ENCODE measurements at places on chromosomes 5 and 9.

- DNase-seq, result no peak
These were observed 457.3 kb upstream of the ARRDC3 start for GRCh38 chr5:91840412-91840811.

DNA sequence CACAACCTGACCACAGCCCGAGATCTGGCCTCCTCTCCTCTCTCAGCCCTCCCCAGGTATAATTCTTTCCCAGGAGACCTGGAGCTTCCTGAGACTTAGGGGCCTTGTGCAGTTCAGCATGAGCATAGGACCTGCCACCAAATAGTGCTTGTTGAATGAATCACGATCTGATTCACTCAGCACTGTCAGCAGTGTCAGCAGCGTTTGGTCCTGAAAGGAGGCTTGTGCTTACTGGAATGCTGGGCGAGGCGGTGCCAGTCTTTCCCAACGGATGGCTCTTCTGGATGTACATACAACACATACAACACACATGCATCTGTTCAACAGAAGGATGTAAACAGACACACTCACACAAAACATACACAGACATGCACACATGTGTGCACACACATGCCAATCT, 173.3 kb downstream of the COL23A1 start:
- DNase-seq, result no peak

GRCh38 chr5:122076669-122077365, 1.2 kb downstream of the LOX start:
- no peak for DNase-seq

DNA sequence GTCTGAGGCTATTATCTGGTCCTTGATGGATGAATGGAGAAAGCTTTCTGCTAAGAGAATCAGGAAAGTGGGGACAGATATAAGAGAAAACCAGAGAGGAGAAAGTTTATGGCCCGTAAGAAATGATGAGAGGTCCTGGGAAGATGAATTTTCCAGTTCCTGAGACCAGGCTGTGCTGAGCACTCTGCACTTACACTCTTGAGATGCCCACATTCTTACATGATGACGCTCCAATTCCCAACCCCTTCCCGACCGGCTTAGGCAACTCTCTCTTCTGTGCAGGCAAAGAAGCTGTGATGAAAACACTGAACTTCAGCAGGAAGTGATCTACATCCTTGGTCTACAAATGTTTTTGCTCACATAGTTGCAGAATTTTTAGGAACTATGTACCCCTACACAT, 417.0 kb downstream of the ARHGEF28 start:
- no peak for DNase-seq

DNA sequence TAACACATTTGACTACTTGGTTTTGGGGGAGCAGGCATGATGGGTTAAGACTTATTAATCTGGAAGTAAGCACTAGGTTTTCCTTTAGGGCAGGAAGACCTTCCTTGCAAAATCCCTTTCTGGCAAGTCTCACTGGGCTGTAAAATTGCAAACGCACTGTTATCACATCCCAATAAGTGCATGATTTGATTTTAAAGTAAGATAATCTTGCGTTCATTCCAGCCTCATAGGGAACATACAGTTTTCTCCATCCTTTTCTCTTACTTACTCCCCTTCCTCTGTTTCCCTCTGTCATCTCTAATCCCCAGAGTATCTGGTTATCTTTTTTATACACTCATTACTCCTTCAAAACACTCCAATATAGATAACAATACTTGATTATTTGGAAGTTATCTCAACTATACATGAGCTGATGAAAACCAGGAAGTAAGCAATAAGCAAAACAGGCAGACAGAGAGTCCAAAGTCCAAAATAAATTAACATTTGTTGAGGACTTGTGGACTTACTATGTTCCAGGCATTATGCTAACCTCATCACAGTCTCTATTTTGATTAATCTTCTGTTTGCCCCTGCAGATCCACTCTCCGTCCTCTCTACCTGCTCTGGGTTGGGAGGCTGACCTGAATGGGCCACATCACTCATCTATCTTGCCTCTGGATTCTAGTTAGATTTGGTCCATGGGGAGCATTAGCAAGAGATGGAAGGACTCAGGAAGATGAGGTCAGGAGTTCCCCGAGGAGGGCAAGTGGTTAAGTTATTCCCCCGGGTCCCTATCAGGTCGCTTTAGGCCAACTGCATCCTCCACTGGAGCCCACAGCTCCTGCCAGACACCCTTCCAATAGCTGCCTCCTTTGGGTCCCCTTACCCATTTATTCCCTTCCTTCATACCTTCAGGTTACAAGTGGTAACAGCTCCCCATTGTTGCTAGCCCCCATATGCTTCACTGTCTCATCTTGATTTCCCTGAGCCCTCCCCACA, 60.2 kb downstream of the SLC22A5 start:
- no peak for DNase-seq

DNA sequence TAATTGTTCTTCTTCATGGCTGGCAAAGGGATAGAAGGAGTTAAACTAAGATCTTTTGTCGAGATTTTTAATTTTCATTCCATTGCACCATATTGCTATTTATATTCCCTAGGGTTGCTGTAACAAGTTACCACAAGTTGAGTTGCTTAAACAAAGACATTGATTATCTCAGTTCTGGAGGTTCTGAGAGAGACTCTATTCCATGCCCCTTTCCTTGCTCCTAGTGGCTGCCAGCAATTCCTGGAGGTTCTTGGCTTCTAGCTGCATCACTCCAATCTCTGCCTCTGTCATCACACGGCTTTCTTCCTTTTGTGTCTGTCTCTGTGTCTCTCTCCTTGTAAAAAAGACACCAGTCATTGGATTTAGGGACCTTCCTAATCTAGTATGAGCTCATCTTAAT, 136.6 kb upstream of the DAB2 start:
- no peak for DNase-seq

DNA sequence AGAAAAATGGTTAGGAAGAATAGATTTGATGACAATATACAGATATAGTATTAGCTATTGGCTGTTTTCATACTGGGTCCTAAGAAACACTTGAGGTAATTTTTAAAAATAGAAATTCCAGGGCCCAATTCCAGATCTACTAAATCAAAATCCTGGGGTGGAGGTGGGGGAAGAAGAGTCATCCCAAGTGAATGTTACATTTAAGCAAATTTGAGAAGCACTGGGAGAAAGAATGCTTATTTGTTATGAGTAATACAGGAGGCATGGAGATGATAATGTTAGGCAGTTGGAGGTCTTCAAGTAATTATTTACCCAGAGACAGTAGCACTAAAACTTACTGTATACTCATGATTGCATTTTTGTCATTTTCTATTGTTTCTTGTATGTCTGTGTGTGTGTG, 93.0 kb upstream of the DAB2 start:
- DNase-seq, result no peak

DNA sequence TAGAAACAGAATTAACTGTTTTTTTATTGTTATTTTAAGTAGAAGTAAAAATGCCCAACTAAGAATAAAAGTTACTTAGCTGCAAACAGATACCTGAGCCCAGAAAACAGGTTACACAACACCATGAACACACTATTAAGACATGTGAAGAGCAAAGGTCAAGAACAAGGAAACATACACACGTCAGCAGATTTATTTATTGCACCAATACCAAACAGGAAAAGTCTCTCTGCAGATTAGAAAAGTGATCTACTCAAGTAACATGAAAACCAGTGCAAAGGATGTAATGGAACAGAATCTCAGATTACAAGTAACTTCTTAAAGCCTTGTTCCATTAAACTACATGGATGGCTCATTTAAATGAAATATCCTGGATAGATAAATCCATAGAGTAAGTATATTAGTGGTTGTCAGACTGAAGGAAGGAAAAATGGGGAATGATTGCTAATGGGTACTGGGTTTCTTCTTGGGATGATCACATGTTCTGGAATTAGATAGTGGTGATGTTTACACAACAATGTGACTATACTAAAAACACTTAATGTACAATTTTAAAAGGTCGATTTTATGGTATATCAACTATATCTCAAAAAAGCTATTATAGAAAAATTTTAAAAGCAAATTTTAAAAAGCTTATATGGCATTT, 6.1 kb downstream of the SAR1B start:
- DNase-seq, result no peak

DNA sequence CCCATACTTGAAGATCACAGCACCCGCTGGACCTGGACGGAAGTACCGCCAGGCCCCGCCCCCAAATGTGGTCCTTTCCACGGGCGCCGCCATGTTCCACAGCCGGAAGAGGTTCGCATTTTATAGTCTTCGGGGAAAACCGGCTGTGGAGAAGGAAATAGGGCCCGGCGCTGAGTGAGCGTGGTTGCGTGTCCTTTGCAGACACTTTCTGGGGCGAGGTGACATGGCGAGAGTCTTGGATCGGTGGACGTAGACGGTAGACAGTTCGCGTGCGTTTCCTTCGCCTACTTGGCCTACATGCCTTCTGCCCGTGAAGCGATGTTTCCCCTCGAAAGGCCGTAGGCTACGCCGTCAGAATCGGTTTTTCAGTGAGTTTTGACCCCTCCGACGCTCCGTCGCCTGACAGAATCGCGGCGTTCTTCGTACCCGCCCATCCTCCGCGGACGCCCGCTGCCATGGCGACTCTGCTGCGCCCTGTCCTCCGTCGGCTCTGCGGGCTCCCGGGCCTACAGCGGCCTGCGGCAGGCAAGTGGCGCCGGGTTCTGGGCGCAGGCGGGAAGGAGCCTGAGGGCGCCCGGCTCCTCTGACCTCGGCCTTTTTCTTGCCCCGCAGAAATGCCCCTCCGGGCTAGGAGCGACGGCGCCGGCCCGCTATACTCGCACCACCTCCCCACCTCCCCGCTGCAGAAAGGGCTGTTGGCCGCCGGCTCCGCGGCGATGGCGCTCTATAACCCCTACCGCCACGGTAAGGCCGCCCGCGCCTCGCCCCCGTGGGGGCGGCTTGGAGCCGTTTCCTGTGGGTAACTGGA, at the start of the genes COQ4 and TRUB2:
Gene COQ4 (plus strand): TSS at position 436 of the 808 bp plus-strand sequence. CDS start 20 bp downstream, at position 456.
Gene TRUB2 (minus strand): TSS at position 44 of the 808 bp plus-strand sequence. CDS start 39 bp downstream, at position 5.
- peak; percentile 95 for DNase-seq
